D721Med (cell line): ENCODE measurements at places on chromosomes 4 and X.

- DNase-seq, result no peak
Observed at GRCh38 chr4:74056114-74056857, 17.8 kb upstream of the CXCL3 start.

- no peak for DNase-seq
Observed at GRCh38 chr4:53863736-53864365, 200.6 kb downstream of the CHIC2 start.

GRCh38 chr4:79211490-79211889 lies 114.4 kb downstream of the NAA11 start:
- no peak for DNase-seq

DNA sequence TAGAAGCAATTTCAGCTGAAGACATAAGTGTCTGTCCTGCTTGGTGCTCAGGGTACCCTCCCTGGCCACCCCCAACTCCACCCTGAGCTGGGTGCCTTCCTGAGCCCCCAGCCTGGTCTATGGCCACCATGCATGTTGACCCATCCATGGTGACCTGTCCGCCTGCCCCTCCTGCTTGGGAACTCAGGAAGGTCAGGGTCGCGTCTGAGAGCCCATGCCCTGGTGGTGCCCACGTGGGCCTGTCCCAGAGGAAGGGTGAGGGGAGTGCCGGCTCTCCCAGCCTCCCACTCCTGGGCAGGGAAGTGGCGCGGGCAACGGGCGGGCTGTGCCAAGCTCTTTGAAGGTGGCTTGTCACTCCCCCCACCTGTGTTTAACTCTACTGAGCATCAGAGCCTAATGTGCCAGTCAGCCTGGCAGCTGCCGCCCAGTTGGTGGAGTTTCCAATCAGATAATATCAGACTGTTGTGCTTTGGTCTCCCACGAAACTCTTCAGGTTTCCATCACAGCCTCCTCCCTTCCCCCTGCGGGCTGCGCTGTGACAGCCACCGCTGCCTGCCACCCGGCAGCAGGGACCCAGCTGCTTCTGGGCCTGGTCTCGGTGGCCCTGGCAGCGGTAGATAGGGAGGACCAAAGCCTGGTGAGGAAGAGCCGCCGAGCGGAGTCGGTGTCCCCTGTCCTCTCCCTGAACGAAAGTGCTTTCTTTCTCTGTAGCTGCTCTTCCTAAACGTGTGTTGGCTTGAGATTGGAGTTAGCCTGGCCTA lies 4.8 kb downstream of the SH3BP2 start:
- no peak for DNase-seq

- DNase-seq, result no peak
Observed at GRCh38 chr4:118087366-118087765, 53.1 kb downstream of the NDST3 start.

GRCh38 chr4:43765514-43765913 lies 683.1 kb downstream of the KCTD8 start:
- no peak for DNase-seq

- no peak for DNase-seq
Observed at GRCh38 chr4:86596807-86597206, 2.7 kb downstream of the PTPN13 start.

GRCh38 chr4:76511947-76512346 lies 76.9 kb downstream of the SHROOM3 start:
- DNase-seq, result no peak

GRCh38 chr4:139773560-139774318 lies 108.1 kb downstream of the MGST2 start:
- no peak for DNase-seq

GRCh38 chr4:2172161-2172560 lies 69.8 kb downstream of the HAUS3 start:
- DNase-seq, result no peak

- DNase-seq, result no peak
Observed at GRCh38 chr4:47801481-47802002, 36.3 kb downstream of the CORIN start.

DNA sequence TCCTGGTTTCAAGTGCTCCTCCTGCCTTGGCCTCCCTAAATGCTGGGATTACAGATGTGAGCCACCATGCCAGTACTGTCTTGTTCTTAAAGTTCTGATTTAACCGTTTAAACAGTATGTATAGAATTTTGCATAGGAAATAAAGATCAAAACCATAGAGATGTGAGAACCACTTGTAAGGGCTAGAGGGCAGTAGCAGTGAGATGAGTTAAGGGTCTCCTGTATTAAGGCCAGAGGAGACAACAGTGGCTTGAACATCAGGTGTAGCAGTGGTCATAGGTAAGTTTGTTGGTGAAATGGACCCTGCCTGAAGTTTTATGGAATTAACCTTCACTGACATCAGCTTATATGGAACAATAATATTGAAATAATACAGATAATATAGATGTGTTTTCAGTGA lies 155.7 kb downstream of the SLC4A4 start:
- DNase-seq, result no peak

DNA sequence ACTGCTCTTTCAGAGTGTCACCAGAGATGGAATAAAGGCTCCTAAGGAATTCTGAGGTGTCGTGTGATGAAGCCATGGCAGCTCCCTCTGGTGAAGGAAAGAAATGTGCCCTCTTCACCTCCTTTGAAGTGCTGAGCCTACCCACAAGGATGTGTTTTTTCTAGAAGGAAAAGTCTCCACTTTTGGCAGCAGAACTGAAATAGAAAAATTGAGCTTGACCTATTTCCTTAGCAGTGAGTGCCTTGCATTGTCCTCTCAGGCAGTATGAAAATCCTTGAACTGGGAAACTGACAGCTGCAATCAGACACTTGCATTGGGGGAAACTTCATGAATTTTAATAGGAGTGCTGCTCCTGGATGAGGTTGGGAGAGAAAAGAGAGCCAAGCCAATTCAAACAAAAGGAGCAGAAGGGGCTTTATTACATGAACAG lies 95.2 kb downstream of the DCLK2 start:
- no peak for DNase-seq

GRCh38 chr4:152424977-152425376 lies 110.9 kb downstream of the FBXW7 start:
- no peak for DNase-seq

- no peak for DNase-seq
Observed at GRCh38 chr4:33091961-33092360, 2371.8 kb downstream of the PCDH7 start.

DNA sequence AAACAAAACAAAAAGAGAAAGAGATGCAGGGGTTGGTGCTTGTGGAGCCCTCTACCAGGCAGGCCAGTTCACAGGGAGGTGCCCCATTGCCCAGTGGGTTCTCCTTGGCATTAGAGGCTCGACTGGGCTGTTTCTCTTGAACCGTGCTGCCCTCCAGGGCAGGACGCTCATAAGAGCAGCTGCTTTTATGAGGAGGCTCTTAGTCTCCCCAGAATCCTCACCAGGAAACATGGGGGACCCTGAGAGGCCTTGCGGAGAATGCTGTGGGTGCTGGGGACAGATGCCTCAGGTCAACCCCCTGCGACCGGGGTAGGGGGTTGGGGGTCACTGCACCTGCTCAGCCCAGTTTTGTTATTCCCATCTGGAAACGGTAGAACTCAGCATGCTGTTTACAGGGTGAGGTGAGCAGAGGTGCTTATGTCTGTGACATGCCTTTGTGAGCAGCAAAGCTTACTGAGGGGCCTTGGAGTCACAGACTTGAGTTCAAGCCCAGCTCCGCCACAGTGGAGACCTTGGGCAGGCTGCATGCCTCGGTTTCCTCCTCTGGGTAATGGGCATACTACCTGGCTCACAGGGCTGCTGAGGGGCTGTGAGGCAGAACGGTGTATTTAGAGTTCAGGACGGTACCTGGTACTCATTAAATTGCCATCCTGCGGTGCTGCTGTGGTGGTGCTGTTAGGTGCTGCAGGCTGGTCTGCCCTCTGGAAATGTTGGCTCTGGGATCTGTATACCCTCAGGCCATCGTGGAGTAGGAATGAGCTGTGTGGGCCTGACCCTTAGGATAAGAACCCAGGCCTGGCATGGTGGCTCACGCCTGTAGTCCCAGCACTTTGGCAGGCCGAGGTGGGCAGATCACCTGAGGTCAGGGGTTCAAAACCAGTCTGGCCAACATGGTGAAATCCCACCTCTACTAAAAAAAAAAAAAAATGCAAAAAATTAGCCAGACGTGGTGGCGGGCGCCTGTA lies 5.7 kb downstream of the TBC1D14 start:
- DNase-seq, result no peak

DNA sequence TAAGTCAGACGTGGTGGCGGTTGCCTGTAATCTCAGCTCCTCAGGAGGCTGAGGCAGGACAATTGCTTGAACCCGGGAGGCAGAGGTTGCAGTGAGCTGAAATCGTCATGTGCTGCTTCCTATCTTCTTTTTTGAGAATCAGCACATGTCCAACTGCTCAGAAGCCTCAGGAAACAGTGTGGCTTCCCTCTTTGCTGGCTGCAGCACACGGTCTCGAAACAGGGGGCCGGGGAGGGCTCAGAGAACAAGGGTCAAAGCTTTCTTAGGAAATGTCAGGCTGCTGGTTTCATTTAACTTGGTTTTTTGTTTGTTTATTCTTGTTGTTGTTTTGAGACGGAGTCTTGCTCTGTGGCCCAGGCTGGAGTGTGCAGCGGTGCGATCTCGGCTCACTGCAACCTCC lies 31.3 kb downstream of the CRLF2 start:
- DNase-seq, result no peak

DNA sequence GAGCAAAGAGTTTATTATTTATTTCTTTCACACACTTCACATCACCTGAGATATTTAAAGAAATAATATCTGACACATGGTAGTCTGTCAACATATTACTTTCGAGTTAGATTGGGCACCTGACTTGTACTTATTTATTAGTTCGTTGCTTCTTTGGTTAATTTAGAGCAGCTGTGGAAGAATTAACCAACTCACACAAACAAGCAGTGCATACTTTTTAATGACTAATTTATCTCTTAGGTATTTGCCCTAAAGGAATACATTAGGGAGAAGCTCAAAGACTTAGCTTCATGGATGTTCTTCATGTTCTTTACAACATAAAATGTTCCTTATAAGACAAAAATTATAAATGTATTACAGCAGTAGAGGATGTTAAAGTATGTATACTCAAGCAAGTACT lies 242.9 kb downstream of the ARHGAP24 start:
- no peak for DNase-seq

- no peak for DNase-seq
Observed at GRCh38 chrX:12894074-12895030, 12.1 kb upstream of the TLR8 start.

- no peak for DNase-seq
Observed at GRCh38 chrX:20680998-20681397, 414.3 kb upstream of the RPS6KA3 start.

DNA sequence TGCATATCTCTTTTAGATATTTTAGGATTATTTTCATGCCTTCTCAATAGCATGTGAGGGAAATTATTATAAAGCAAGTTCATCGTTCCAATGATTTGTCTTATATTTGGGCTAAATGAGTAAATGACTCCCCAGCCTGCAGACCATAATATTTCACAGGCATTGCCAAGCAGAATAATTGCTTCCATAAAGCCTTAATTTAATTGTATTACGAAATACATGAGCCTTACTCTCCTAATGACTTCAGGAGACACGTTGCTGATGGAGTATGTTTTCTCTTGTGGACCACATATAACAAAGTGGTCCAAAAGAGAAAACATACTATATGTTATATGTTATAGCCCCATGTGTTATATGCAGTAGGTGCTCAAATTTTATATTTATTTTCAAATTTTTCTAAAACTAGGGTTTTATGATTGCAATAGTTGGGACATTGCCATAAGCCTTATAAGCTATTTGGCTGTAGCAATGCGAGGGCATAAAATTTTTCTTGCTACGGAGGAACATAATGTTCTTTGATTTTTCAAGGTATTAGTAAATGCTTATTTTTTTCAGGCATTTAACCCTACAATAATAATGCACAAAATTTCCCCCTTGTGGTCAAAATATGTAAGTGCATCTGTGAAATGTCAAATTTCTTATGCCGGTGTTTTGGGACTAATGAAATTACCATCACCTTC lies 26.2 kb upstream of the TMPRSS11D start:
- no peak for DNase-seq

GRCh38 chrX:101230636-101231035 lies 11.1 kb downstream of the DRP2 start:
- no peak for DNase-seq

- no peak for DNase-seq
Observed at GRCh38 chr4:144338834-144339233, 198.3 kb upstream of the GYPA start.

DNA sequence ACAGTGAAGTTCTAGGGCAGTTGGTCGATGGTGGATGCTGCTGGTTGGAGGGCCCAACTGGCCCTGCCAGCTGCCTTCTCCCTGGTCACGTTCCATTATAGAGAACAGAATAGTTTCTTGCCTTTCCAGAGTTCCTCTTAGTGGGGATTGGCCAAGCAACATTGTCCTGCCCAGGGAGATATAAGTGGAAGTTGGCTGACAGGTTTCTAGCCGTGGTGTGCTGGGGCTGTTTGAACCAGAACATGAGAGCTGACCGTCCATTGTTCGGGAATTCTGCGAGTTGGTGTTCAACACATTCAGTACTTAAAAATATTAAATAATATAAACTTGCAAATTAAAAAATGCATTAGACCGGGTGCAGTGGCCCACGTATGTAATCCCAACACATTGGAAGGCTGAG lies 3.5 kb upstream of the AFAP1 start:
- no peak for DNase-seq

DNA sequence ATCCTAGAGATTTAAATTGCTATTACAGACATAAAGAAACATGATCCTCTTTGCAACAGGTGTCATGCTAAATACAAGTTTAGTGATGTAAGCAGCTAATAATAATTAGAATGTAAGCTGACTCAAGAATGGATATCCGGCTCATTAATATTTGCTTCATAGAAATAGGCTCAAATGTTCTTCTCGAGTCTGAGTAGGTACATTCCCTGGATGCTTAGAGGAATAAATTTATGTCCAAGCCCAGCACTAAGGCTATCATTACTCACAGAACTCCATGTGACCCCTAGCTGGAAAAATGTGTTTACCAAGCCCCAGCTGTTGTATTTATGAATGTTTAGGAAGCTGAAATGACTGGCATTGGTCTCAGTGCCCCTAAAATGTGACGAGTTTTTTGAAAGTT lies 87.6 kb upstream of the TSPAN7 start:
- DNase-seq, result no peak

GRCh38 chr4:80948141-80948540 lies 82.4 kb upstream of the BMP3 start:
- DNase-seq, result no peak

- DNase-seq, result no peak
Observed at GRCh38 chr4:6680372-6681034, 13.2 kb upstream of the S100P start.

GRCh38 chrX:80181079-80181478 lies 166.5 kb downstream of the TBX22 start:
- no peak for DNase-seq
